ENCODE measurements at places on chromosomes 12 and 14. TPM values are rescaled to one million over a fixed set of nuclear protein-coding genes. Genes with fewer than 3 reads are reported as not detected.

GRCh38 chr12:83388551-83388950, 701.8 kb downstream of the TMTC2 start:
- H3K4me1 ChIP-seq, result no peaks in the 10 kb centered on the region
- DNase-seq, result no peak
- no peak overlapping the region for H3K4me3 ChIP-seq
- peaks cover 2% of the 10 kb centered on the region for H3K27me3 ChIP-seq
- no peak overlapping the region for H3K27ac ChIP-seq
- H3K36me3 ChIP-seq, result no peaks in the 10 kb centered on the region

- no peak overlapping the region for H3K4me3 ChIP-seq
- H3K27ac ChIP-seq, result no peak overlapping the region
Observed at GRCh38 chr14:66421990-66422946, 63.9 kb upstream of the CCDC196 start.

GRCh38 chr12:108099073-108099472, 30.0 kb upstream of the WSCD2 start:
- no peak for DNase-seq
- no peaks in the 10 kb centered on the region for H3K4me1 ChIP-seq
- H3K4me3 ChIP-seq, result no peak overlapping the region
- H3K27me3 ChIP-seq, result peaks cover 3% of the 10 kb centered on the region

Gene P3H3
- 3.5 TPM for total RNA-seq

DNA sequence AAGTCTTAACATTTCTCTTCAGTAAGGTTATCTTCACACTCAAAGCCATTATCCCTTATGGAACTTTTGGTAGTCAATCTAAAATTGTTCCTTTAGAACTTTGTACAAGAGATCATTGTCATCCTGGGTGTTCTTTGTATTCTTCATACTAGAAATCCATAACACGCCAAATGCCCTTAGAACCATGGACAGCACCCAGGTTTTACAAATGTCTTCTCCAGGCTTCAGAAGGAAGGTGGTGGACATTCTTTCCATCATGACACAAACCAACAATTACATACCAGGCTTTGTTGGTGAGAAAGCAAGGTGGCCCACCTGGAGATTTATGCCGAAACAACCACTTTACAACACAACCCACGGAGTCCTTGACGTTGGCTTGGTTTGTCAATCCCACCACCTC, 365.6 kb upstream of the TBX3 start:
- no peak overlapping the region for H3K27ac ChIP-seq
- no peaks in the 10 kb centered on the region for H3K36me3 ChIP-seq
- H3K27me3 ChIP-seq, result no peaks in the 10 kb centered on the region
- no peaks in the 10 kb centered on the region for H3K4me1 ChIP-seq

DNA sequence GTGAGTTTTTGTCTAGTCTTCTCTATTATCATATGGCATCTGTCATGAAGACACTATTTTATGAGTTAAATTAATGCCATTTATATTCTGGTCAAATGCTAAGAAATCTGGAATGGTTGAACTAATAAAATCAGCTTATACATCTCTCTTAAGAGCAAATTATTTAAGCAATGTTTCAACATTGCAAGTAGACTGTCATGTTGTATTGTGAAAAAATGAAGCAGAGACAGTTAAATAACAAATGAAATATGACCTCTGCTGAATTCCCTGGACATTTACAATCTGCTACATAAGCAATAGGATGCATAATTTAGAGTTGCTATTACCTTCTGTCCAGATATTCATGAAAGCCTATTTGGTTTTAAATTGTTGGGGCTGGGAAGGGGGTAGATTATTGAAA, 30.6 kb downstream of the NAV3 start:
- no peaks in the 10 kb centered on the region for H3K36me3 ChIP-seq
- H3K4me3 ChIP-seq, result no peak overlapping the region

DNA sequence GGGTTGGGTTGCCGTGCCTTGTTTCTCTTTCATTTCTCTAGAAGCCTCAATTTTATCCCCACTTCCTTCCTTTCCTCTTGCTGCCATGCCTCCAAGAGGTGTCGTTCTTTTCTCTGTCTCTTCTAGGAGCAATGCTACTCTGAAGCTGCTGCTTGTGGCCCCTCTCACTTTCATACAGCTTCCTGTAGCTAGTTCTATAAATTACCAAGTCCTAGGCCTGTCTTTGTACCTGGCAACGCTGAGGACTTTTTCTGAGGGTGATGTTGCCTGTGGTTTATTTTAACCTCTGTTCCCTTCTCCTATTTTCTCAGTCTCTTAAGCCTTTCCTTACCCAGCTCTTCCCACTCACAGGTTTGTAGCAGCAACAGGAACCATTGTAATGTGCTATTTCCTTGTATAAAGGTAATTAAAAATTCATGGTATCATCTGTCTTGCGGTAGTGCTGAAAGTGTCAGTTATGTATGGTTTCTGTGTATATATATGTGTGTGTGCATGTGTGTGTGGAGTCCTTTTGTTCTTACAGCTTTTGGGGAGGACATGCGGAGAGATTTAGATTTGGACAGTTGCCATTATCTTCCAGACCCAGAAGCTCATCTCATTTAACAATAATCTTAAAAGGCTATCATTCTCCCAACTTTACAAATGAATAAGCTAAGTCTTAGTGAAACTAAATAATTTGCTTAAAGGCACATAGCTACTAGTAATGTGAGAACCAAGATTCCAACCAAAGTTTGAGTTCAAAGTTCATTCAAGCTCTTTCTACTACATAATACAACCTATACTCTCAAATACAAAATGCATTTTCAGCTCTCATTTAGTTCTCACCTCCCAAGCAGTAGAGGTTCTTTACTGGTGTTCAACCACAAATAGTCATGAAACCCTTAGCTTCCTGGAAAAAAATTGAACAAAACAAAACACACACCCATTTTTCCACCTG, 43.8 kb downstream of the DDHD1 start:
- H3K4me3 ChIP-seq, result no peak overlapping the region
- H3K27me3 ChIP-seq, result no peaks in the 10 kb centered on the region
- H3K4me1 ChIP-seq, result peaks cover 33% of the 10 kb centered on the region
- H3K27ac ChIP-seq, result no peak overlapping the region
- peak; percentile 66 for DNase-seq

- H3K27me3 ChIP-seq, result peaks cover 25% of the 10 kb centered on the region
- no peak for DNase-seq
- H3K4me3 ChIP-seq, result no peak overlapping the region
- H3K27ac ChIP-seq, result no peak overlapping the region
Observed at GRCh38 chr12:6310771-6311610, 509 bp downstream of the PLEKHG6 start.

Gene TTC8
- total RNA-seq, result 3.5 TPM

- no peaks in the 10 kb centered on the region for H3K4me1 ChIP-seq
- no peak overlapping the region for H3K4me3 ChIP-seq
- no peak overlapping the region for H3K27ac ChIP-seq
- no peak for DNase-seq
- H3K36me3 ChIP-seq, result no peaks in the 10 kb centered on the region
- H3K27me3 ChIP-seq, result peaks cover 6% of the 10 kb centered on the region
Observed at GRCh38 chr12:101592921-101593320, 1.9 kb upstream of the MYBPC1 start.

DNA sequence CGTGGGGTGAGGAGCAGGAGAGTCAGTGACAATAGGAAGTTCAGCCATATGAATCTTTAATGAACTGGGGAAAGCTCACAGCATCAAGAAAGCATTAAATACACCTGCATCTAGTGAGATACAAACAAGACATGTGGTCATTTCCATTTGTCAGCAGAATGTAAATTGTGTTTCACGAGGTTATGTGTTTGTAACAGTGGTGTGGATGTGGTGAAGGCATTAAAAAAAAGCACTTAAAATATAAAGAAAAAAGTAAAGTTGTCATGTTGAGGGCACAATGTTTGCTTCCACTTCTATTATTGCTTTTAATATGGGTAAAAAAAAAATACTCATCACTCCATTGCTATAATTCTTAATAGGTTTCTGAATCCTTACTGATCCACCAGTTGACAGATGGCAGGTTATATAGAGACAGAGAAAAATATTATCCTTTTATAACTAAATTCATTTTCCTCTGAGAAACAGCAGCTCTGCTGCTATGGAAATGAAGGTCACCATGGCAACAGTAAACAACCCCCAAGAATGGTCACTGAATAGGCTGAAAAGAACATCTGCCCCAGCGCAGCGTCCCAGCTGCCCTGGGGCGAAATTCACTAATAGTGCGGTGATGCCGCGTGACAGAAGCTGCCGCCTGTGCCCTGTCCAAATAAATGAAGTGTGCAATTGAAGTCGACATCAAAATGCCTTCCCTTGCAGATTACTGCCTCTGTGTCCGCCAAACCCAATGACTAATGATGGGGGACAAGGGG, 226.1 kb downstream of the FOXN3 start:
- no peak overlapping the region for H3K4me3 ChIP-seq
- peaks cover 5% of the 10 kb centered on the region for H3K4me1 ChIP-seq
- no peak overlapping the region for H3K27ac ChIP-seq
- DNase-seq, result no peak
- peaks cover 7% of the 10 kb centered on the region for H3K36me3 ChIP-seq
- no peaks in the 10 kb centered on the region for H3K27me3 ChIP-seq

DNA sequence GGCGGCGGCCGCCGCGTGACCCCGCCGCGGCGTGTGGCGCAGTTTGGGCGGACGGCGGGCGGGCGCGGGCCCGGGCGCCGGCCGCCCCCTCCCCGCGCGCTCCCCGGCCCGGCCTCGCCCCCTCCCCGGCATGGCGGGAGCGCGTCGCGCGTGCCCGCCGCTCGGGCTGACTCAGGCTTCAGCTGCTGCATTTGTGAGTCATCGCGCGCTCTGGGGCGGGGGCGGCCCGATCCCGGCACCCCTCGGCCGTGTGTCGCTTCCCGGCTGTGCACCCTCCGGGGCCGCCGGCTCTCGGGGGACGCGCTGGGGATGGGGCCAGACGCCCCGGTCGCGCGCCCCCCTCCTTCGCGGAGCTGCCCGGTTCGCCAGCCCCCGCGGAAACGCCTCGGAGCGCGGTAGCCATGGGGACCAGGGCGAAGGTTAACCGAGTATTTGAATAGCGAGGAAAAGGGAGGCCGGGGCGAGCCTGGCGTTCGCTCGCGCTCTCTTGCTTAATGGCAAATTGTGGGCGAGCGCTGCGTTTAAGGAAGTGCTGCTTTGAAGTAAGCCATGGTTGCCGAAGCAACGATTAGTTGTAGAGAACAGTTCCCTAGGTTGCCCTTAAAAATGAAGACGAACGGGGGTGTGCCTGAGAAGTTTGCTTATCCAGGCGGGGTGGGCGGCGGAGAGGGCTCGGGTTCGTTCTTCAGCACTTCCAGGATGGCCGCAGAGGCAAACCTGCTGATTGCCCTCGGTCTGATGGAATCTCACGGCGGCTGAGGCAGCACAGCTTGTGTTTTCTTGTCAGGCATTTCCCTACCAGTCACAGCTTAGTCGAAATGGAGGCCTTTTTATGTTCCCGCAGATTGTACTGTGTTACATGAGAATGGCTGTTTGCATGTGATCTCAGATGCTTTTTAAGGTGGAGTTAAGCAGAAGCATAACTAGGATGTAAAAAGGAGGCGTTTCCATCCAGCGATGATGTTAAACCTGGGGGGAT, 896 bp downstream of the EIF5 start:
- H3K27me3 ChIP-seq, result peaks cover 5% of the 10 kb centered on the region
- H3K4me1 ChIP-seq, result peaks cover 43% of the 10 kb centered on the region
- peak overlapping the region; percentile 90 for H3K4me3 ChIP-seq
- H3K27ac ChIP-seq, result peak overlapping the region; percentile 81
- H3K36me3 ChIP-seq, result peaks cover 47% of the 10 kb centered on the region

DNA sequence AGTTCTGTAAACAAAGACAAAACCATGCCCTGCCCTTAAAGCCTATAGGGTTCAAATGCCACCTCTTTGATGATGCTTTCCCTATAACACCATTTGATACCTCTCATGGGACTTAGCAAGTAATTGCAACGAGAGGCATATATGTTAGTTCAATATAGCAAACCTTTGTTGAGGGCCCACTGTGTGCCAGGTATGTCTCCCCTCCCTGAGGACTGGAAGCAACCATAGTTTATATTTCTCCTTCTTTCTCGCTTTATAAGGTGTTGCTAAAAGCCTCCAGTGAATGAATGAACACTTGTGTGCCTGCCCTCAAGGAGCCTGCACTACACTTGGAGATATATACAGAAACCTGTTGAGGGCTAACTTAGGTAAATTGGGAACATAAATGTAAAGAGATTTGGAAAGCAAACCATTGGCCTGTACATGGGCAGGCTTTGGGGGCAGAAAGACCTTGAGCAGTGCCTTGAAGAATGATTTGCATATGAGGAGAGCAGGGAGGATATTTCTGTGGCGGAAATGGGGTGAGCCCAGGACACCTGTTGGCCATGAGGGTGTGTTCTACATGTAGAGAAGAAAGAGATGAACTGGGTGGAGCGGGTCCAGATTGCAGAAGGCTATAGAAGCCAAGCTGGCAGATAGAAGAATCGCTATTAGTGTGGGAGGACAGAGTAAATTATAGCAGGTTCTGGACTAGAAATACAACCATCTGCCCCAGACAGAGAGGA, 1.8 kb upstream of the CKAP4 start:
- H3K4me3 ChIP-seq, result peak overlapping the region; percentile 34
- no peak overlapping the region for H3K27ac ChIP-seq
- DNase-seq, result no peak
- H3K36me3 ChIP-seq, result no peaks in the 10 kb centered on the region
- peaks cover 14% of the 10 kb centered on the region for H3K27me3 ChIP-seq

DNA sequence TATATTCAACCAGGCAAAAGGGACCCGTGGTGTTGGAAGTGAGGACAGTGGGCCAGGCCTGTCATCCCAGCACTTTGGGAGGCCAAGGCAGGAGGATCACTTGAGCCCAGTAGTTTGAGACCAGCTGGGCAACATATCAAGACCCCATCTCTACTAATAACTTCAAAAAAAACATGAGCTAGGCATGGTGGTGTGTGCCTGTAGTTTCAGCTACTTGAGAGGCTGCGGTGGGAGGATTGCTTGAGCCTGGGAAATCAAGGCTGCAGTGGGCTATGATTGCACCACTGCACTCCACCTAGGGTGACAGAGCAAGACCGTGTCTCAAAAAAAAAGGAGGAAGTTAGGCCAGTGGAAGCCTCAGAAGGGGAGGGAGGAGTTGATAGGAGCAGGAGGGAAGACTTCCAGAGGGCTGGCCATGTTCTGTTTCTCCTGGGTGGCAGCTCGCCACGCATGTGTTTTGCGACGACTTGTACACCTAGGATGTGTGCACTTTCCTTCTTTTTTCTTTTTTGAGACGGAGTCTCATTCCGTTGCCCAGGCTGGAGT, 10.1 kb downstream of the SLC25A29 start:
- H3K4me1 ChIP-seq, result no peaks in the 10 kb centered on the region
- no peak for DNase-seq
- no peaks in the 10 kb centered on the region for H3K27me3 ChIP-seq
- H3K36me3 ChIP-seq, result no peaks in the 10 kb centered on the region

Gene CCDC77
- 12.6 TPM for total RNA-seq

GRCh38 chr12:66189486-66189843, 451 bp downstream of the IRAK3 start:
- H3K4me1 ChIP-seq, result peaks cover 31% of the 10 kb centered on the region
- peaks cover 7% of the 10 kb centered on the region for H3K36me3 ChIP-seq
- peak overlapping the region; percentile 72 for H3K4me3 ChIP-seq

GRCh38 chr12:48690990-48691389, 9.0 kb upstream of the KANSL2 start:
- no peaks in the 10 kb centered on the region for H3K27me3 ChIP-seq
- no peak overlapping the region for H3K27ac ChIP-seq
- no peak for DNase-seq
- peaks cover 13% of the 10 kb centered on the region for H3K4me1 ChIP-seq
- H3K36me3 ChIP-seq, result peaks cover 60% of the 10 kb centered on the region
- H3K4me3 ChIP-seq, result no peak overlapping the region

- H3K27me3 ChIP-seq, result no peaks in the 10 kb centered on the region
- peak; percentile 57 for DNase-seq
- H3K27ac ChIP-seq, result peak overlapping the region; percentile 98
- H3K36me3 ChIP-seq, result peaks cover 62% of the 10 kb centered on the region
- H3K4me3 ChIP-seq, result peak overlapping the region; percentile 78
Observed at GRCh38 chr12:47808574-47809365, 10.9 kb downstream of the HDAC7 start.

GRCh38 chr12:20602641-20603391, 92.3 kb upstream of the SLCO1C1 start:
- no peaks in the 10 kb centered on the region for H3K36me3 ChIP-seq
- no peaks in the 10 kb centered on the region for H3K27me3 ChIP-seq
- H3K4me1 ChIP-seq, result no peaks in the 10 kb centered on the region
- DNase-seq, result no peak

All from activated T-helper 1 cell treated with anti-CD3 and anti-CD28 coated beads, Interleukin-12 subunit alpha, Interleukin-12 subunit beta, Interleukin-2, Interleukin-4 antibody, amounts not matched to agents 30 ng/mL and 10 ng/mL and 1 ng/mL, durations not matched to agents 14 hours and 24 hours and 36 hours (primary cell).